ENCODE measurements at places on chromosomes 2 and 18.

DNA sequence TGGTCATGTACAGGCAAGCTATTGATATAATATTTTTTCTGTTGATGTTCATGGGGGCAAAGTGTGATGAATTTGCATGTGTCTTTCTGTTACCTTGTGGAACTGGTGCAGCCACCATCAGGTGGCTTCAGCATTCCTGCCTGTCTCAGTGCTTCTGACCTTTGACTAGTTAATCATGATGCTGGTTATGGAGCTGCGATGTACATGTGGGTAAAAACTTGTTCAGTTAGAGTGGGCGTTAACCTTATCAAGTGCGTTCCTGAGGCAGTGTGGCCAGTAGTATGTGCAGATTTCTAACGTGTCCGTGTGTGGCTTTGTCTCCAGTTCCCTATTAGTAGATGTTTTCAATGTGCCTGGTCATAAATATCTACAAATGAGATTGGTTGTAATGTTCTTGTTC, 127.4 kb upstream of the ZSWIM2 start:
- no peak for DNase-seq

- DNase-seq, result no peak
Observed at GRCh38 chr18:59661891-59662701, 35.1 kb downstream of the CCBE1 start.

- DNase-seq, result no peak
Observed at GRCh38 chr18:13233787-13234783, 15.5 kb downstream of the LDLRAD4 start.

DNA sequence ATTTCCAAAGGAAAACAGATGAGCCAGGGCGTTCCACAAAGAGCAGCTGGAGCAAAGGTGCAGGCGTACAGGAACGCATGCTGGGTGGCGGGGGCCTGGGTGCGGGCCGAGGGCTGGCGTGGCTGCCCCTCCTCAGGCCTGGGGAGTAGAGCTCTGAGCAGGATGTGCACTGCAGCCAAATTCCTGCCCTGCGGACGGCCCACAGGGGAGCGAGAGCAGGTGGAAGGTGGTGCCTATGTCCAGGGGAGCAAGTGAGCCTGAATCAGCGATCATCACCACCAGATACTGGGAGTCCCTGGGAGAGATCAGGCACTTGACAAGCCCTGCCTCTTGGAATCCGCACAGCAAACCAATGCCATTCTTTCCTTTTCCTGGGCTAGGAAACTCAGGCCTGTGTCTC, 106.3 kb downstream of the GBX2 start:
- DNase-seq, result no peak

- DNase-seq, result no peak
Observed at GRCh38 chr18:10937743-10938640, 211.4 kb downstream of the PIEZO2 start.

DNA sequence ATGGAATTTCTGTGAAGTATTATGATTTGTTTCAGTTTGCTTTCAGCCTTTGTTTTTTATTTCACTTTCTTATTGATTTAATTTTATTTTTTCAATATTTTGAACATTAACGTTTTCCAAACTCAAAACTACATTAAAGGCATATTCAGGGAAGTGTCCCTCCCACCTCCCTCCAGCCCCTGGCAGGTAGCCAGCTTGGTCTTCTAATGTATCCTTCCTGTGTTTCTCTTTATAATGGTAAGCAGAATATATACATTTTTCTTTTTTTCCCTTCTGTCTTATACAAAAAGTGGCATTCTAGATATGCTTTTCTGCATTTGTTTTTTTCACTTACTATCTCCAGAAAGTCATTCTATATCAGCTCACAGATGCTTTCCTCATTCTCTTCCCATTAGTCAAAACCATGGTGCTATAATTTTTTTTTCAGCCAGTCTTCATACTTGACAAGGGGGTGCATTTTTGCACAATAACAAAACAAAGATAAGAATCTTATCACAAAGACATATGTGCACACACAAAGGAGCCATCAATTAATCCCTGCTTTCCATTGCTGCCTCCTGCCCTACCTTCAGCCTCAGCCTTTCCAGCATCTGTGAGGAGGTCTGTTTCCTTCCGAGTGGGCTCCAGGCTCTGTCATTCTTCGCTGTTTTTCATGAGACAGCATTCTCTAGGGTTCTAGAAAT, 33.7 kb upstream of the TMEM177 start:
- DNase-seq, result no peak

DNA sequence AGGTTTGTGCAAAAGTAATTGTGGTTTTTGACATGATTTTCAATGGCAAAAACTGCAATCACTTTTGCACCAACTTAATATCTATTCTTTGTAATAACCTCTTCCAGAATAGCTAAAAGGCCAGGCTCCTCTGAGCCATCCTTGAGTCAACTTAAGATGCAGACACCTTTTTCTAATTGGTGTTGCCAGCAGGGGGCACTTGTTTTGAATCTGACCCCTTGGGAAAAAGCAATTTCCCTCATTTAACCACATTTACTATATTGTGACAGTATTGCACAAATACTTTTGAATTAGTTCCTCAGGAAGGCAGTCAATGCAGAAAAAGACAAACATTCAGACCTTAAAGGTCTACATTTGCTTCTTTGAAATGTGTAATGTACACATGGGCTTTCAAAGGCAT, 78.6 kb upstream of the GALNT5 start:
- no peak for DNase-seq

DNA sequence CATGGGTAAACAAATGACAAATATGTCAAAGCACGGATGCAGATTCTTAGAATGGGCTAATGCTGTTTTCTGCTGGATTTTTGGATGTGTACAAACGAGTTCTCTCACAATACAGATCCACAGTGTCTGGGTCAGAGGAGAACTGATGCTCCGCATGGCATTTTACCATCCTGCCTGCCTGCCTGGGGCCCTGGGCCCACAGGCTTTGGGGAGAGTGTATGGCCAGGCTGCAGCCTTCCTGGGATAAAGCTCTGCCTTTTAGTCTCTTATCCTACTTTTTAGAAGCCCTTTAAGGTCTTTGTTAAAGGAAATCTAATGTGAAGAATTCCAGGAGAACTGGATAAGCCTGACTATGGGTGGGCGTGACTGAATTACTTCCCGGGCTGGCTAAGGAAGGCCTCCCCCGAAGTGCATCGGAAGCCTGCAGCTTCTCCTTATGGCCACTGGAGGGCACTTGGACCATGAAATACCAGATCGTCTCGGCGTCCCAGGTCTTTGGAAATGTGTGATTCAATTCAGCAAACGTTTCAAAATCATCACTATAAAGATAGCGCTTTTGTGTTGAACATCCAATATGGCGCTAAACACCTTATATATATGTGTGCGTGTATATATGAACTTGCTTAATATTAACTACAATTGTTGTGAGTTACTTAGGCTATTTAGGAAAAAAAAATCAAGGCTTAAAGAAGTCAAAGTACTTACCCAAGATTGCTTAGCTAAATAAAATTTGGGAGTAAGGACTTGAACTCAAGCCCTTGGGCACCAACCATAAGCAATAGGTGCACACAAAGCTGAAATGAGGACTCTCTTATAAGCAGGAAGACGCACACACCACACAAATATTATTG, 15.2 kb upstream of the DNPEP start:
- DNase-seq, result peak; percentile 30

GRCh38 chr18:39596891-39597290, 2031.3 kb upstream of the CELF4 start:
- DNase-seq, result no peak

- DNase-seq, result no peak
Observed at GRCh38 chr18:79610461-79611039, 69.1 kb upstream of the CTDP1 start.

DNA sequence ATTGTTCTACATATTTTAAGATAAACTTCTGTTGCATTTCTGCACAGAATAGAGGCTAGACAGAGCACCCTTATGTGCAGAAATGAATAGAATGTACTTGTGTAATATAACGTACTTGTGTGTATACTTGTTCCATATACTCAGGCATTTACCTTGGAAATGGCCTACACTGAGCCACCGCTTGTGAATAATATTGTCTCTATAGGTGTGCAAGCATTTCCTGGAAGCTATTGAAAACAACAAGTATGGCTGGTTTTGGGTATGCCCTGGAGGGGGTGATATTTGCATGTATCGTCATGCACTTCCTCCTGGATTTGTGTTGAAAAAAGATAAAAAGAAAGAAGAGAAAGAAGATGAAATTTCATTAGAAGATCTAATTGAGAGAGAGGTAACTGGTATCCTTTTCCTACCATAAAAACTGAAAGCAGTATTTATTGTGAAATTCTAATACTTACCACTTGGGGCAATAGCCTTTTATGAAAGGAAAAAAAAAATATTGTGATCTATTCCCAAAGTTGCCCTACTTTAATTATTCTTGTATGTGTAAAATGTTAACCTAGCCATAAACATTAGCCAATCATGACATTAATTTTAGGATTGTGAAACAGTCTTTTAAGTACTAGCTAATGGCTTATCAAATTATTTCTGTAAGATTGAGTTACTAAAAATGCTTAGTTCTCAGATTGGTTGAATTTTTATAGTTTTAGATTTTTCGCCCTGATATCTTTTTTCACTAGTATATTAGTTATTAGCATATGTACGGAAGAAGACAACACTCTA, 18.0 kb downstream of the ZC3H15 start:
- DNase-seq, result no peak

DNA sequence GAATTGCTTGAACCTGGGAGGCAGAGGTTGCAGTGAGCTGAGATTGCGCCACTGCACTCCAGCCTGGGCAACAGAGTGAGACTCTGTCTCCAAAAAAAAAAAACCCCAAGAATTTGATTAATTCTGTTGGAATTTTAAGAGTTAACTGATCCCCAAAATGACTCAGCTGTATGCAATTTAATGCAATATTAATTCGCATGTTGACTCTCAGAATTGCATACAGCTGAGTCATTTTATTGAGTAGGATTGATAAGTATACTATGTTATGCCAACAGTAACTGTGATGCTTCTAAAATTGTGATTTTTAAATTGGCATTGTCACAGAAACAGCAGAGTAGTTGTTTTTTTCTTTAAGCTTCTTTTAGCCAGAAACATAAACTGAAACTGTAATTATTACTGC, 19.6 kb downstream of the MSH2 start:
- DNase-seq, result no peak

DNA sequence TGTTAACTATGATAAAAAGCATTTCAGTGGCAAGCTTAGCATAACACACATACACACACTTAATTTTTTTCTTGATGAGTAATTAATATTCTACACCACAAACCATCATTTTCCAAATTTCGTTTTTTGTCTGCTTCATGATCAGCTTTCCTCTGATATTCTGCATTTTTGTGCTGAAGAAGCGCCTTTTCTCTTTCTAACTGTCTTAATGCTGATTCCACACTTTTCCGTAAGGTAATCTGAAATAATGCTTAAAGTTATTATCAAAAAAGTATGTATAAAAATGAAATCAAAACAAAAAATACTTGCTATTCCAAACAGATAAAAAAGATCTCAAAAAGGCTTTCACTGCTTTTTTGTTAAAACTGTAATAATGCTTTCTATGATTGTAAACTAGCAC, 60.1 kb downstream of the SLC66A3 start:
- no peak for DNase-seq

DNA sequence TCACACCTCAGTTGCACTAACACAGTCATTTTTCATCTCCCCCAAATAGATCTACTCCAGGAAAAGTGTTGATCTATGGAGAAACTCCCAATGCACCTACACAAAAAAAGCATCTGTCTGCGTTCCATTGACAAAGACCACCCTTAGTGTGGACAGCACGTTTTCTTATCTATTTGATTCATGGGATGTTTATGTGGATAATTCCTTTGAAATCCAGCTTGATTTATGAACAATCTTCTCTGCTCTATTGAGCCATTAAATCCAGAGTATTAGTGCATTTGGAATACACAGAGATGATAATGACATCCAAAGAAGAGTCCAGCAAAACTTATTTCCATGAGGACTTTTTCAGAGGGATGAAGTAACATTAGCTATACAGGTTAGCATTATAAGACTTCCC, 1221.9 kb upstream of the NXPH2 start:
- DNase-seq, result no peak

DNA sequence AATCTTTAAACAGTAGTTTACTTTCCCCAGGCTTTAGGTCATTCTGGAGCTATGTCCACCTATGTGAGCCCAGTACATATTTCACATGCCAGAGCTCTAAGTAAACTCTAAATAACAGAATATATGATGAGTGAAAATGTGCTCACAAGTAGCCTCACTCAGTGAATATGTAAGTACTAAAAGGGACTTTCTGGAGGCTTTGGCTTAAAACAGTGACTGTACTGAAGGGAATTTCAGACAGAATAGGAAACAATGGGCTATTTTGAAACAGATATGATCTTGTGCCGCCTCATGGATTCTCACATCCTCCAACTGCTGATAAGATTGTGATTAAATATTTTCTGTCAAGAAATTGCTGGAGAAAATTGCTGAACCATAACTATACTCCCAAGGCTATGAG, 747.9 kb downstream of the SOCS6 start:
- DNase-seq, result no peak

- no peak for DNase-seq
Observed at GRCh38 chr2:144382849-144383248, 137.1 kb downstream of the ZEB2 start.

DNA sequence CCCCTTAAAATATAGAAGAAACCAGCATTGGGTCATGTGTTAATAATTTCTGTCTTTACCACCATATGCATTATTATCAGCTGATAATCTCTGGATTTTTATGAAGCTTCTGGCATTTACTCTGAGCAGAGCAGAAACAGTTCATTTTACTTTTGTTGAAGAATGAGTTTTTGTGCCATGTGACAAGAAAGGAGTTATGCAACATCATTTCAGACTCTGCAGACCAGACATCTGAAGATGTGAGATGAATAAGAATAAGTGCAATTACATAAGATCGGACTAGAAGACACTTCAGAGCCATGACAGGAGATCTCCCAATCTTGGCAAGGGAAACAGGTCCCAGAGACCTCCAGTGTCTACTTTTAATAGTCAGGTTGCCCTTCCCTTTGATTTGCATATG, 869.4 kb upstream of the VRK2 start:
- no peak for DNase-seq

GRCh38 chr2:66340521-66340920, 94.4 kb upstream of the MEIS1 start:
- no peak for DNase-seq

GRCh38 chr2:192443831-192444230, 249.1 kb upstream of the TMEFF2 start:
- no peak for DNase-seq

DNA sequence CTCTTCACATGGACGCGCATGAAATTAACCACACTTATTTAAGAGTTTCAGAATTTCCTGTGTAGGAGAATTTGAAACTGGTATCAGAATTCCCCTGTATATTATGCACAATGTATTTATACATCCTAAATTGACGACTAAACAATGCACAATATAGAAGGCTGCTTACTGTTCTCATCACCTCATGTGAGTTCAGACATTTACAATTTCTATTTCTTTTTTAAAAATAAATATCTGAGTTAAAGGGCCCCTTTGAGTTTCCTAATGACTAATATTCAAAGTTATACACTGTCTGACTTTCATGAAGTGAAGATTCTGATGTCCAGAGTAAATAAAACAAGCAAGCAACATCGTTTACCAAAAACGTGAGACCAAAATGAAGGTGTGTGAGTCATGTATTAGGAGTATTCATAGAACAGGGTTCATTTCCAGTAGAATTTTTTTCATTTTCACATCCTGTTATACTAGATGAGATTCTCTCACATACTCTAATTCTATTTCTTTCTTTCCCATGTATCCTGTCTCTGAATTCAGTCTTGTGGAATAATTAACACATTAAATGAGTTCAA, 406.2 kb downstream of the NUP35 start:
- no peak for DNase-seq

- no peak for DNase-seq
Observed at GRCh38 chr2:42835577-42836371, 43.4 kb upstream of the HAAO start.

- no peak for DNase-seq
Observed at GRCh38 chr2:42867093-42868065, 75.0 kb upstream of the HAAO start.

Data from stimulated activated CD4-positive, alpha-beta T cell treated with anti-CD3 and anti-CD28 coated beads, Interleukin-1b, Interleukin-23, amount 100 ng/mL, for 1 hour (primary cell).